ENCODE measurements at places on chromosomes 11 and 22. TPM values are rescaled to one million over a fixed set of nuclear protein-coding genes. Genes with fewer than 3 reads are reported as not detected.

Gene MS4A6A
- total RNA-seq = 12.8 TPM

- no peak for DNase-seq
These were observed 60.1 kb downstream of the SOX6 start for GRCh38 chr11:16296273-16296672.

GRCh38 chr22:45790401-45790800 lies 118.8 kb downstream of the ATXN10 start:
- no peak for DNase-seq

GRCh38 chr11:62139526-62140303 lies 15.9 kb downstream of the INCENP start:
- DNase-seq = no peak

DNA sequence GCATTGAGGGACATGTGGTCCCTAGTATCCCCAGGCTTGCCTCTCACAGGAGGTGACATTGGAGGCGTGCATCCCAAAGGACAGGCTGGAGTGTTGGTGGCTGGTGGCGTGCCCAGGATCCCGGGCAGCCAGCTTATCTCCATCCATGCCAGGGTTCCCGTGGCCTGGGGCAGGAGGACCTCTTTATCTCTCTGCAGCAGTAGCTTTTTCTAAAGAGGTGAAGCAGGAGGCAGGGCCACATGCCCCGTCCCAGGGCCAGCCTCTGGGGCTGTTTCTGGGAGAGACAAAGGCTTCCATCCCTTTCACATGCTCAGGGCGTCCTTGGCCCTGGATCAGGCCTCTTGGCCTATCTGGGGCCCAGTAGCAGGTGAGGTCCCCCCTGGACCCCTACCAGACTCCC lies 19.7 kb downstream of the PARVG start:
- DNase-seq = no peak
